Omental fat pad (tissue), 4 donors: ENCODE measurements at places on chromosomes 13 and 19.

DNA sequence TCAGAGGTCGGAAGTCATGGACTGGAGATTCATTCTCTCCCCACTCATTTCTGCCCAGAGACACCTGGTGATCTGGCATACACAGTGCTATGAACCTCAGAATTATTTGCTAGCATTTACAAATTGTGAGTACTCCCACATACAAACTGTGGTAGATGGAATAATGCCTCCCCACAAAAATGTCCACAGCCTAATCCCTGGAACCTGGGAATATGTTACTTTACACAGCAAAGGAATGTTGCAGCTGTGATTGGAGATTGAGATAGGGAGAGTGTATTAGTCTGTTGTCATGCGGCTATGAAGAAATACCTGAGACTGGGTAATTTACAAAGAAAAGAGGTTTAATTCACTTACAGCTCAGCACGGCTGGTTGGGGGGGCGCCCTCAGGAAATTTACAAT lies 3.1 kb upstream of the UQCRFS1 start:
- no peak for DNase-seq

- DNase-seq = no peak
Observed at GRCh38 chr19:27758626-27759505, 1454.1 kb downstream of the UQCRFS1 start.

DNA sequence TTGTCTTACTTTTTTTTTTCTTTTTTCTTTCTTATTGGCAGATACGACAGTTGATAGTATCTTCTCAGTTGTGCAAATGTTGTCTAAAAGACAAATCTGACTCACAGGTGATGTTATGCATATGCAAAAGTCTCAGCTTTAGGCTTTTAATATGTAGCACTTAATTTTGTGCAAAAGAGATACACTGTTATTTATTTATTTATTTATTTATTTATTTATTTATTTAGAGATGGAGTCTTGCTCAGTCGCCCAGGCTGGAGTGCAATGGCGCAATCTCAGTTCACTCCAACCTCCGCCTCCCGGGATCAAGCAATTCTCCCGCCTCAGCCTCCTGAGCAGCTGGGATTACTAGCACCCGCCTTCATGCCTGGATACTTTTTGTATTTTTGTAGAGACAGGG lies 383.9 kb upstream of the PCDH9 start:
- DNase-seq = no peak

- no peak for DNase-seq
Observed at GRCh38 chr13:110299283-110299840, 7.6 kb downstream of the COL4A1 start.
